ENCODE measurements at places on chromosomes 4 and X.

GRCh38 chr4:163012816-163013215 lies 153.9 kb downstream of the NAF1 start:
- DNase-seq, result no peak

DNA sequence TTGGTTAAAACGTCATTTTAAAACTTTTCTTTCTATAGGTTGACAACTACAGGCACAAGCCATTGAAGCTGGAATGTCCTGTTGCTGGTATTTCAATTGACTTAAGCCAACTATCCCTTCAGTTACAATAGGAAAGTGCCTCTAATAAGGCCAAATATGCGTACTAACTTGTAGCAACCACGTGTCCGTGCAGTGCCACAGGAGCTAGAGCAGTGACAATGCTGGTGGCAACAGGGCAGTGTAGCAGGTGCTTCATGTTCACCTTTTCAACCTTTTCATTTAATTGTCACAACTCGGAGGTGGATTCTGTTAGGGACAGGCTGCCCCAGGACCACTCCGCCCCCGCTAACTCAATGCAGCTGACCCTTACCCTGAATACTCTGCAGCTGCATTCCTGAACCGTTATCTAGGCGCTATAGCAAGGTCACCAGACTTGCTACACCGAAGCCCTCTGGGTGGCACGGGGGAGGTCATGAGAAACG lies 37.7 kb downstream of the ERVMER34-1 start:
- DNase-seq, result no peak

DNA sequence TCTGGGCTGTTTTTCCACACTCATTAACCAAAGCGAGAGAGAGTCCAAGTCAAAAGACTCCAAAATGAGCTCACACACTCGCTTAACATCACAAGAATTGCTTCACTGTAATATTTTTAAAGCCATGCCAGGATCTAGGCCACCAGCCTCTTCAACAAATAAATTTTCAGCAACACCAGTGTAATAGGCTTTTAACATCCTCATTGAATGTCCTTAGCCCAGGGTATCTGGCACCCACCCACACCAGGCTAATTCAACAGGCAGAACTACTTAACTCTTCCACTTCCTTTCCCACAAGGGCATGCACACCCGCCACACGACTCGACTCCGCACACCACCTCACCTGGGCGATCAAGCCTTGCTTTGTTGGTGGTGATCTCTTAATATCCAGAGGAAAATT lies 34.2 kb downstream of the FAT1 start:
- no peak for DNase-seq

GRCh38 chr4:159229164-159229563 lies 126.3 kb downstream of the RAPGEF2 start:
- DNase-seq, result no peak

DNA sequence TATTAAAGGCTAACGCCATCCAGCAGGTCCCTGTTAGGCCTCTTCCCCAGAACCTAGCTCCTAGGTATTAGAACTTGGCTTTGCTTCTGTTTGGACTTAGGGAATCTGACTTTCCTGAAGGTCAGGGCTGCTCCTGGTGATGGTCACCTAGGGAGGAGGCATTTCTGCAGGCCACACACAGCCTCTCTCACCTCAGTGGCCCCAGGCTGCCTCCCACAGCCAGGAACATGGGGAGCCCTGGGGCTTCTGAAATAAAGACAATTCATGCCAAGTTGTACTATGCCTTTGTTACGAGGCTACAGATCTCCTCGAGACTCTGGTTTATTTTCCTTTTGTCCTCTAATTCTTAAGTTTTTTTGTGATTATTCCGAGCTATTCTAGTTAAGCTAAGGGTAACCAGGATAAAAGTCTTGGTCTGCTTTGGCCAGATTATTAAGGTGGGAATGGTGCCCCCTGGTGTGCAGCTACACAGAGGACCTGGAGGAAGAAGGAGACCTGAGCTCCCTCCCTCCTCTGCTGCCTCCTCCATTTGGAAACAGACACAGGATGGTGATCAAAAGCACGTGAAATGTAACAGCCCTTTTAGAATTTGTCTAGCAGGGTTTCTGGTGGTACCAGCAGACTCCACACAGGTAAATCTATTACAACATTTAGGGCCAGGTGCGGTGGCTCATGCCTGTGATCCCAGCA lies 131.0 kb downstream of the DCLK2 start:
- no peak for DNase-seq

DNA sequence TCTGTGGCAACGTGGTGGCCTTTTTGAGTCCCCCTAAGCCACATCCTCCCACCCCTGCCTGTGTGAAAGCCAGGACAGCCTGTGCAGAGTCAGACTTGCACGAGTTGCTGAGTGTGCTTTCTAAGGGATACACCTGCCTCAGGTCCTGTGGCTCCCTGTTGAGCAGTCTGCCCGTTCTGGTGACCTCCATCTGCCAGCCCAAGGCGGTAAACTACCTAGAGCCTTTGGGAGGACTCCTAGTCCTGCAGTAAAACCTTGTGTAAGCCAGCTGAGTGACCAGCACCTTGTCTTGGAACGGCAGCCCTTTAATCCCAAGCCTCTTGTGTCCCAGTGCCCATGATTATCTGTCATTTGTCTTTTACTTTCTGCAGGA lies 69.3 kb downstream of the NBDY start:
- DNase-seq, result no peak

GRCh38 chr4:14902342-14902741 lies 99.9 kb upstream of the CPEB2 start:
- no peak for DNase-seq

- no peak for DNase-seq
These were observed 18.7 kb downstream of the SLC25A43 start for GRCh38 chrX:119417842-119418241.

- DNase-seq, result no peak
These were observed 139.6 kb upstream of the WDR1 start for GRCh38 chr4:10256203-10256602.

- no peak for DNase-seq
These were observed 136.6 kb downstream of the NEXMIF start for GRCh38 chrX:74788545-74789086.

DNA sequence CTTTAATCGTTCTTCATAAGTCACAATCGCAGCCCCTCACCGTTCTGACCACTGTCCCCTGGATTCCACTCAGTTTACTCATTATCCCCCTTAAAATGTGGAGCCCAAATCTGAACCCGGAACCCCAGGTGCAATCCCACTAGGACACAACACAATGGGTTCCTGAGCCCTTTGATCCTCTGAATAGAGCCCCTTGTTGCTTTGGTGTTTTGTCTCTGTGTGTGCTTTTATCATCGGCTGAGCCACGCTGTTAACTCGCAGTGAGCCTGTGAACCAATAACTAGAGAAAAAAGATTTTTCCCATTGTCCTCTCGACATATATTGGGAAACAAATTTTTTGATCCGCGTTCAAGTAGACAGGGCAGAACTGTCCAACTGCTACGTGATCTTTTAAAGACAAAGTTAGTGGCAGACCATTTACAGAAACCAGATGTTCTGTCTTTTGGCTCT lies 617 bp upstream of the PDHA1 start:
- DNase-seq, result no peak

DNA sequence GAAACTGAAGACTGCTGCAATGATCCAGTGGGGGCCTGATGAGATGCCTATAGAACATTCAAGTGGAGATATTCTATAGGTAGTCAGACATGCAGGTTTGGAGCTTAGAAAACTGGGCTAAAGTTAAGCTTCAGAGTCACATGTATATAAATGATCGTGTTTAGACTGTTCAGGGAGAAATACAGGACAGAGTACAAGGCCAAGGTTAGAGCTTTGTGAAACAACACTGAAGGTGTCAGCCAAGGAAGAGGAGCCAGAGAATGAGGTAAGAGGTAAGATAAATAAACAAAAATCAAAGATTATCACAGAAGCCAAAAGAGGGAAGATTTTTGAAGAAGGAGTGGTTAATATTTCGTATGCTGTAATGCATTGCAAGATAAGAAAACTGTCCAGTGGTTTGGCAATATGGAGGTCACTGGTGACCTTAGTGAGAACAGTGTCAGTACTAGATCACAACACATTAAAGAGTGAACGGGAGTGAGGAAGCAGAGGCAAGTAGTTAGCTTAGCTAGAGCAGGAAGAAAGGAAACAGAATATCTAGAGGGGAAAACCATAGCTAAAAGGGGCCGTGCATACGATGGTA lies 58.0 kb upstream of the KLHL13 start:
- no peak for DNase-seq

- DNase-seq, result no peak
These were observed 4.1 kb downstream of the ZNF280C start for GRCh38 chrX:130264573-130264972.

All from activated CD4-positive, CD25-positive, alpha-beta regulatory T cell (primary cell).